Stimulated activated CD8-positive, alpha-beta memory T cell treated with anti-CD3 and anti-CD28 coated beads, Interleukin-7, amount 100 ng/mL, for 1 hour (primary cell): ENCODE measurements at places on chromosomes 7 and 10.

DNA sequence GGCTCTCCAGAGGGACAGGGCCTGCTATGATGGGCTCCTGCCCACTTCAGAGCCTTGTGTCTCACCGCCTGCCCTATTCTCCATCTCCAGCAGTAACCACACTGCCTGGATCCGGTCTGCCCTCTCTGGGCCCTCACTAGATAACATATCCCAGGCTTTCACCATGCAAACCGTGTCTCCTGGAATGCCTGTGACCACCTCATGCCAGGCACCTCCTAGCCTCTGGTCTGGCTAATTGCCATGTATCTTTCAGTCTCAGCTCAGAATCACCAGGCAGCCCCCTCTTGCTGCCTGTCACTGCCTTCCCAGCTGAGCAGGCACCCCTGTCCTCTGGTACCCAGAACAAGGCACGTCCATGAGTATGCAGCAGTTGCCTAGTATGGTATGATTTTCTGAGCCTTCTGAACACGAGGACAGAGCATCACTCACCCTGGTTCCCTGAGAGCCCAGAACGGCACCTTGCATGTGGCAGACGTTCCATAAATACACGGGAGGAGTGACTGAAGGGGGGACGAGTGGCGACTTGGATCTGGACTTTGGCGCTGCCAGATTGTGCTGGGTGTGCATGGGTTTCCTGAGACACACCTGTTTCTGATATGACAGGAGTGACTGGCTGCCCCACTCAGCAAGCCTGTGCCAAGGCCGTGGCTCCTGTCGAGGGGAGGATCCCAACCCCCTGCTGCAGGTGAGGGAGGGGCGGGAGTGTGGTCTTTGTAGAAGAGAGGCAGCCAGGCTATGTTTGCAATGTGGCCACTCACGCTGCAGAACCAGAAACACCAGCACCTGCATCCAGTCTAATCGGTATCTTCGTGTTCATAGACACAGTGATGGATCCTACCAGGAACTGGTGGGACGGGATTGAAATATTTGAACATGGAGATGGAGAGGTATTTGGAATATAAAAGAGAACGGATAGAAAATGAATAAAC is 95.2 kb downstream of the VOPP1 start:
- DNase-seq: no peak

GRCh38 chr7:142445019-142445686 is 187.3 kb upstream of the PRSS58 start:
- DNase-seq: no peak

DNA sequence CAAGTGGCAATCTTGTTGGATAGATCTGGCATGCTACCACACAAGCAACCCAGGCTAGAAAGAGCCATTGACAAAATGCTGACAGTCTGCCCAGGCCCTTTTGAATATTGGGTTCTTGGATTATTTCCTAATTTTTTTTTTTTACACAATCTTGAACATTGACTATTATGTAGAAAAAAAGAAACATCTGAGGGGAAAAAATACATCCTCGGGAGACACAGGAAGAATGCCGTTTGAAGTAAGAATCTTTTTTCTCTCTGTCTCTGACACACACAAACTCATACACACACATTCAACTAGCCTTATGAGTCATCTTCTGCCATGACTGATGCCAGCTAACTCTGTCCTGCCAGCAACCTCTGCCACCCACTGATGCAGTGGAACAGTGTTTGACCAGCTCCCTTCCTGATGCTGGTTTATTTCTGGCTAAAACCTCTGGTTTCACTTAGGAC is 47.2 kb downstream of the SORBS1 start:
- no peak for DNase-seq

- DNase-seq: no peak
Observed at GRCh38 chr10:7697426-7697825, 5.7 kb upstream of the ITIH2 start.

- DNase-seq: no peak
Observed at GRCh38 chr7:71594736-71595135, 462.8 kb downstream of the GALNT17 start.

DNA sequence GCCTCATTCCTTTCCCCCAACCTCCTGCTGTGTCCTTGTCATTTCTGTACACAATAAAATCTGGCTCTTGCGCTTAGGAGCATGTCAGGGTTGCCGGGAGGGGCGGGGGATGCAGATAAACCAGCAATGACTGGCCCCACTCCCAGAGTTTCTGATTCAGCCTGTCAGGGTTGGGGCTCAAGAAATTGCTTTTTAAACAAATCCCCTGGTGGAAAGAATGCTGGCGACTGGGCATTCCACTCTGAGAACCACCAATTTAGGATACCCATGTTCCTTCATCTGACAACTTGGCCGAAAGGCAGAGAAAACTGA is 376.4 kb downstream of the TCERG1L start:
- no peak for DNase-seq

GRCh38 chr7:148014001-148014400 is 576.6 kb upstream of the C7orf33 start:
- no peak for DNase-seq

GRCh38 chr7:135156290-135156689 is 8.4 kb downstream of the TMEM140 start:
- no peak for DNase-seq

DNA sequence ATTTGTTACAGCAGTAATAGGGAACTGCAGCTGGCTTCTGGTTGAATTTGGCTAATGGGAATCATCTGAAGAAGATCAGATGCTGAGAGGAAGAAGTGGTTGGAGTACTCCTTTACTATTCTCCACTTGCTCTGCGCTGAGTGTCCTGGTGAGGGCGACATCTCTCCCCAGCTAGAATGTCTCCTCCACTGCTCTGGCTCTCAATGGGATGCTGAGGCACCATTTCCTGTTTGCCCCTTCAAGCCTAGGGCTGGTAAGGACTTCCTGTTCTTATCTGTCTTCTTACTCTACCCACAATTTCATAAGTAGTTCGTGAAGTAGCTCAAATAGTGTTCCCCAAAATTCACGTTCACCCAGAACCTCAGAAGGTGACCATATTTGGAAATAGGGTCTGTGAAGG is 43.2 kb upstream of the TES start:
- DNase-seq: no peak

GRCh38 chr10:68406111-68406814 is 814 bp downstream of the RUFY2 start:
- DNase-seq: no peak

DNA sequence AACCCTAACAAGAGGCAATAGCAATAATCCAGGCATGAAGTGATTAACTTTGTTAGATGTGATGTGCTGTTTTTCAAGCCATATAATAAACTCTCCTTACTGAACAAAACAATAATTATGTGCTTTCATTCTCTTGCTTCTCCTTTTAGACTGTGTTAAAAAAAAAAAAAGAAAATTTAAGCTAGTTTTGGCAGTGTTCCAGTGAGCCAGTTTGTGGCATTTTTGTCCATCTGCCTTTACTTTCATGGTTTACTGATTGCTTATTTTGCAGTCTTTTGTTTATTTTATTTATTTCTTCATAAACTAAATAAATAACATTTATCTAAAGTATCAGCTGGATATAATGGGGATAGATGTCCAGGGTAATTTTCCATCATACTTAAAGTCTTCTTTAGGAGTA is 625.3 kb downstream of the CNTNAP2 start:
- no peak for DNase-seq

GRCh38 chr10:130428936-130429335 is 292.7 kb downstream of the GLRX3 start:
- DNase-seq: no peak

- DNase-seq: no peak
Observed at GRCh38 chr10:97736403-97736901, 476 bp upstream of the ZFYVE27 start.

- no peak for DNase-seq
Observed at GRCh38 chr10:66654861-66655260, 271.0 kb upstream of the LRRTM3 start.

GRCh38 chr7:117937753-117938483 is 64.7 kb upstream of the CTTNBP2 start:
- no peak for DNase-seq

- DNase-seq: no peak
Observed at GRCh38 chr7:146961617-146962016, 845.0 kb downstream of the CNTNAP2 start.

DNA sequence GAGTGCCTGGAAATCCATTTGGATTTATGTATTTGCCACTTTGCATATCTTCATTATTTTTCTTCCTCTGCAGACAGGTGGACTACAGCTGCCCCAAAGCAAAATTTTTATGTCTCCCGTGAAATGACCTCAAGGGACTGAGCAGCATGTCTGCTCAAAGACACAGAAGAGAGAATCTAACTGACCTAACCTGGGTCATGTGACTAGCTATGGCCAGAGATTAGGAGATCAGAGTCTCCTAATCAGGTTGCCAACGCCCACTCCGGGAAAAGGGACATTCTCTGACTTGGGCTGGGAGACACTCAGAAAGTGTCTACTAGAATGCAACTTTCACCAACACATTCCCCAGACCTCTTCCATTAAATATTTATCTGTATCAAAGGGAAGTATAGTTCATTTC is 2.5 kb upstream of the BAMBI start:
- DNase-seq: no peak

GRCh38 chr10:132844069-132844809 is 58.3 kb upstream of the NKX6-2 start:
- no peak for DNase-seq

GRCh38 chr7:20395511-20395910 is 64.8 kb downstream of the ITGB8 start:
- no peak for DNase-seq

GRCh38 chr7:116541951-116542350 is 17.1 kb downstream of the CAV1 start:
- DNase-seq: no peak

GRCh38 chr10:71079761-71080380 is 132.5 kb upstream of the UNC5B start:
- no peak for DNase-seq

GRCh38 chr10:102234888-102235597 is 6.3 kb downstream of the PITX3 start:
- DNase-seq: no peak

DNA sequence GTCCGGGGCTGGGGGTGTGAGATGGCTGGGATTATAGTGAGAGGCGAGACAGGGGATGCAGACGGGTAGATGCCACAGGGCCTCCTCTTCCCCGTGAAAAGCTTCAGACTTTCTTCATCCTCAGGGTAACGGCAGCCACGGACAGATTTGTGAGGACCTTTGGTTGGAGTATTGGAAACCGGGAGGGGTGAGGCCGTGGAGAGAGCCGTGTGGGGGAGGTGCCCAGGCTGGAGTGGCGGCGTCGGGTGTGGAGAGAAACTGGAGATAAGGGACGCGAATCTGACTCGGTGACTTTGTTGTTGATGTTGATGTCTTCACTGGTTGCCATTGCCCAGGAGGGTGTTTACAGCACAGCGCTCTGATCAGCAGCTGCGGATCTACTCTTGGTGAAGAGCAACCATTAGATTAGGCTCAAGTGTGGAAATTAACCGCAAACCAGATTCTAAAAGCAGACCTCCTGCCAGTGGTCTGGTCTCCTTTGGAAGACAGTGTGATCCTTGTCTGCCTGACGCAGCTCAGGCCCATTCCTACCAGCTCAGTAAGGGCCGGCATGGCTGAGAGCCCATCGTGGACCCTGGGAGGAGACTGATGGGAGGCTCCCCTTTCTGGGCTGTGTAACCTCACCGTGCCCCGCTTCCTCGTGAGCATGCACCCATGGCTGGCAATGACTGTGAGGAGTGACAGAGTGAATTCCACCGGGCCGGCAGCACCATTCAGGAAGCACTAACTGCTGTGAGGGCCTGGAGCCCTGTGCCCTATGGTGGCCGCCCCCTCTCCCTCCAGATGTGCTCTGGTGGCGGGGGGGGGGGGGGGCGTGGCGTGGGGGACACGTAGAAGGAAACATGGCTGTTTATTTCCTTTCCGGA is 90.3 kb downstream of the INPP5A start:
- no peak for DNase-seq

- no peak for DNase-seq
Observed at GRCh38 chr7:38280000-38280399, 6.6 kb upstream of the TARP start.

DNA sequence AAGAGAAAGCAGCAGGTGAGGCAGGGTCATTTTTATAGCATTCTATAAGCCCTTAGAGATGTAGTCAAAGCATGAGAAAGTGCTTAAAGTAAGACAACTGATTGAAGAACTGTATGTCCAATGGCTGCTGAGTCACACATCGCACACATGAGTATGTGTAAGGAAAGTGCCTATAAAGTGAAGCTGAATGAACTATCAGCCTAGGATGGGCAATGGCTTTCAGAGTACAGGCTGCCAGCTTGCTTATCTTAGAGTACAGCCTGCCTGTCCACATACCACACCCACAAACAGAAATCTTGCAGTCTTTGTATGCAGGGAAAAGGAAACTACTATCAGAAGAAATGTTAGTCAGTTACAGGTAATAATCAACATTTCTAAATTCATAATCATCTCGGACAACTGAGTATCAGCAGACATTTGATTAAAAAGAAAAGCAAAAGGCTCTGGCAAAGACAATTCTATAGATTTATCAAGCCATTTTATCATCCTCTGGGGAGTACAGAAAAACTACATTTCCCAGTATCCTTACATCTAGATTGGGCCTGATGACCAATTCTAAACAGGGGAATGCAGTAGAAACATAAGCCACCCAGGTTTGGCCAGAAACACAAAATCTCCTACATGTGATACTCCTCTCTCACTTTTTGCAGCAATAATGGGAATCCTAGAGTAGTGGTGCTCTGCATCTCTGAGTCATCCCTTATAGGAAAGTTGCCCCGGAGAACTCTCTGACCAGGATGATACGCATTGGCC is 16.2 kb upstream of the EPHB6 start:
- DNase-seq: no peak

GRCh38 chr10:13822490-13822889 is 235.7 kb downstream of the PRPF18 start:
- no peak for DNase-seq

DNA sequence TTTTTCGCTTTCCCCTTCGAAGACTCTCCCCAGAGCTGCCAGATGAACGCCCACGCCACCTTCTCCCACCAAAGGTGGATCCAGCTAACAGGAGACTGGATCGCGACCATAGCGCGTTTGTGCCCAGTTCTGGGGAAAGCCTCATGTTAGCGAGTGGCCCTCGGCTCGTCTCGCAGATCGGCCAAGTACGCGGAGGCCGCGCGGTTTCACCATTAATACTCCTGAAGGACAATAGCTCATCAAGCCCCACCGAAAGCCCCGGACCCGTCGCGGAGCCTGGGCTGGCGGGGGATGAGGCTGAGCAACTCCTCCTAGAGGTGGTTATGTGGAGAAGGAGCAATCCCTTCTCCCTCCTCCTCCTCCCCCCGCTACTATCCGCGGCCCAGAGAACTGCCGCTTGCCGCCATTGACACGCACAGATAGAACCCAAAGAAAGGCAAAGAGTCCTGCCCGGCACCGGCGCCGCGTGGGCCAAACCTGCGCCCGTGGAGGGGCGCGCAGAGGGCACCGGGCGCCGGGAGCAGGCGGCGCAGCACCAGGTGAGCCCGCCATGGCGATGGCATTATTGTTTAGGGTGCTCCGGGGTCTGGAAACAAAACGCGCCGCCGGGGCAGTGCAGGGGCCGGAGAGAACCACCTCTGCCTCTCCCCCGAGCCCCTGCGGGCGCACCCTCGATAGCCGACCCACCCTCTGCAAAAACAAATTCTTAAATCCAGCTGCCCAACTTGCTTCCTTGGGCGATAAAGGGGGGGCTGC is at the start of gene MACROH2A2:
TSS of gene MACROH2A2 (plus strand) at position 385 of the 756 bp plus-strand sequence. CDS start 22,813 bp downstream, outside the sequence.
- no peak for DNase-seq

- no peak for DNase-seq
Observed at GRCh38 chr10:11682851-11683250, 59.3 kb upstream of the ECHDC3 start.

- DNase-seq: no peak
Observed at GRCh38 chr10:123488436-123488835, 177.7 kb upstream of the GPR26 start.

- no peak for DNase-seq
Observed at GRCh38 chr10:26665080-26666048, 32.1 kb upstream of the PDSS1 start.

- DNase-seq: no peak
Observed at GRCh38 chr7:154342971-154343633, 290.9 kb downstream of the DPP6 start.
